ENCODE measurements at places on chromosomes 4 and X.
A peak's percentile ranks its signal among the peaks of the same experiment; 100 is the strongest.

DNA sequence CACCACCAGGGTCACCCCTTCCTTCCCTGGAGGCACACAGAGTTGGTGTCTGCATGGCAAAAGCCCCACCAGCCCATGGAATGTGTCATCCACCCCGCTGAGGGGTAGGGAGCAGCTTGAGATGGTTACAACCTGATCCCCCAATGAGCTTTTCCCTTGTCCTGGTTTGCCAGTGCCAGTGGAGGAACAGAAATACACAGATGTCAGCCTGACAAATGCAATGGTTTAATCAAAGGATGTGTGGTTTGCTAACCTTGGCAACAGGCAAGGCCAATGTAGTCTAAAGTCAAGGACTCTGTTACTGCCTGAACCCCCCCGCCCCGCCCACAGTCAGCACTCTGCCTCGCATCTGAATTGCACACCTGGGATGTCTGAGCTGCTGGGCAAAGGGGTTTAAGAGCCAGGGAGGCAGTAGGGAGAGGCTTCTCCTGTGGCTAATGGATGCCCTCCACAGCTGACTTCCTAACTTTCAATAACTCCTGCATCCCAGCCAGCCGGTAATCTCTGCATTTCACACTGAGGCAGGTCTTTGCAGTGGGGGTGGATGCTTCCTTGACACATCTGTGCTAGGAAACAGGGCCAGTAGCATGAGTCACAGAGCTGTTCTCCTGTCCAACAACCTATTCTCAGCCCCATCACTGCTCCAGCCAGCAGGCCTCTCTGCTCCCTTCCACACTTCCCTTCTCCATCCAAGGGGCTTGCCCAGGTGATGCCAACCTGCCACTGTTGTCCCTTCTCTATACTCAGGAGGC is 137.5 kb downstream of the AMMECR1 start:
- DNase-seq = peak; percentile 57

DNA sequence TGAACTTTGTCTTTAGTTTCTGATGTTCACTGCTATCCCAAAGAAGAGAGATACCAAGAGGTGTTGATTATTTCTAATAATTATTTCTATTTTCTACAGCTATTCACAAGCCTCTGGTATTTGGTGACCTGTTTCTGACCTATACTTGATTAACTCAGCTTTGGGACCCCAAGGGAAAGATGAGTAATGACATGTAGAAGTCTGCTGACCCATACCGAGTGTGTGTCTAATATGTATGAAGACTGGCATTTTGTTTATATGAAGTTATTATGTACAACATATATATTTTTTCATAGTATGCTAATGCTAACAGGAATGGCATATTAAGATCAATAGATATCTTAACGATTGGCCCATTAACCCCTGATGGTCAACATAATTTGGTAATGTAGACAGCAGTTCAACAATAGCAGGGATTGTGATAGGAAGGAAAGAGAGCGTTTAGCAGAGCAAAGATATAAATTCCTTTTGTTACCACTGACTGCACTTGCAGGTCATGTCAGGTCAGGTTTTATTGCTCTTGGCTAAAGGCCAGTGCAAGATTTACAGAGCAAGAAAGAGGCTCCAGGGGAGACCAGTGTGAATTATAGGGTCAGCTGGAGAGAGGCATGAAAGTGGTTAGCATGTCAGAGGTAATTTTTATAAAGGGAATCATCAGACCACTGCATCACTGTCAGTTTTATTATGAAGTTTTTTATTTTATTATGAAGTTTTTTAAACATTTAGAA is 94.7 kb upstream of the DIPK2B start:
- peak; percentile 31 for DNase-seq

- no peak for DNase-seq
These were observed 92.7 kb upstream of the PPP2R3B start for GRCh38 chrX:479273-479981.

DNA sequence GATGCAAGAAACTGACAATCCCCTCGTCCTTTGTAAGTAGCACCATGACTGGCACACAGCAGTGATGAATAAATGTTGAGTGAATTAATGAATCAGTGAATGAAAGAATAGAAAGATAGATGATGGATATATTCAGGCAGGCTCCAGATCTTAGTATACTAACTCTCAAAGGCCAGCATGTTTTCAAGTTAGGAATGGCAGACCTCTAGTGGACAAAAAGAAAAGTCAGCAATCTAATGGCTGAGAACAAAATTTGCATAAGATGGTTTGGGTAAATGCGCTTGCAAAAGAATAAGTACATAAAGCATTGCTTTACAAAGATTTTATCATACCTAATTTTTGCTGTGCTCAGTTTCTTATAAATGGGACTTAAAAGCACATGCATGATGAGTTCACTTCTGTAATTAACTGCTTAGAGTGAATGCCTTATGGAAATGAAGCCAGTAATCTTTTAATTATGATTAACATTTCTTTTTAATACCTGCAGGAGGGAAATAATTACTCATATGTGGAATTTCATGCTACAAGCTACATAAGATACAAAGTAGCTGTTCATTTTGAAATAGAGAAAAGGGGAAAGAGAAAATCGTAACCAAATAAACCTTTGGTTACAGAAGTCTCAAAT is 126.9 kb upstream of the GPRIN3 start:
- peak; percentile 36 for DNase-seq

- peak; percentile 52 for DNase-seq
These were observed 82.4 kb upstream of the SMIM10 start for GRCh38 chrX:134908356-134908755.

GRCh38 chrX:40104985-40105834 is 7.5 kb upstream of the BCOR start:
- DNase-seq = no peak

DNA sequence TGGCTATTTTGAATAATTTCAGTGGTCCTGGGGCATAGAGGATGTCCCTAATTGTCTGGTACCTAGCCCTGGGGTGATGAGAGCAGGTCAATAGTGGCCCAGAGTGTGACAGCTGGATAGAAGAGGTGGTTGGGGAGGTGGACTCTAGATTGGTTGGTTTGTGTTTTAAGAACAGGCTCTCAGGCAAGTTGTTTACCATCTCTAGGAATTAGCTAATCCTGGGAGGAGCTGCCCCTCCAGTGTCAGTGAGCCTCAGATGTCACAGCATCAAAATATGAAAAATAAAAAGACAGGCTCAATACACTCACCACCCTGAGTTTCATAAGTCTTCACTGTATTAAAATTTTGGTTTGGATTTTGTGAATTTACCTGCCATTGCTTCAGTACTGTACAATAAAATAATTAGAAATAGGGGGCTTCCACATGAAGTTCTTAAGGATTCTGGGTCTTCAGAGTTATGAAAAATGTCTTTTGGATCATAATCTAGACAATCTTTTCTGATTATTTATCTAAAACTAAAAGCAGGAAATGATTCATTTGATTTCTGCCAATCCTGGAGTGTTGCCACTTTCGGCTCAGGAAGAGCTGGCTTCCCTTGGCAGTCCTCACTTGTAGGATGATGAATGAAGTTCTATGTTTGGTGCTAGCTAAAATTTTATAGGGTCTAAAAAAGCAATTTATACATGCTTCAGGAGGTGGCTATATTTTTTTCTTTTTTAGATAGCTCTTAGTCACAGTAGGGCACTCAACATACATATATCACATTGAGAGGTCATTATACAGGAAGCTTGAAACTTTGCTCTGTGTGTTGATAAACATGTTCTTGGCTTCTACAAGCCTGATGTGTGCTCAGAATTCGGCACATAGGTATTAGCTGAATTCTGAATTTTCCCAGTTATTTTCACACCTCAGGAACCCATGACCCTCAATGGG is 395.1 kb downstream of the RAB28 start:
- no peak for DNase-seq

DNA sequence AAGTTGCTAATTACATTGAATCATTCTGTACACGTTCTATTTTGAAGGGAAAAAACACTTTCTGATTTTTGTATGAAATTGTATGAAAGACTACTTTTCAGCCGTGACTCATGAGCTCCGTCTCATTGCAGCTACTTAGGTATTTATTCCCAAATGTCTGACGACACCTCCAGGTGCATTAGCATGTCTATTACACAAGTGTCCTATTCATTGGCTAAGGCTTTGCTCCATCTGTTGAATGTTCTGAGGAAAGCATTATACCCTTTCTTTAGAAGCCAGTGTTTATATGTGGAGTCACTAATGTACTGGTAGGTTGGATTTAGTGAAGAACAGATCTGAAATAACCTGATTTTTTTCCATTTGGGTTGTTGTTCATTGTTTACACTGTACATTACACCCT is 51.8 kb downstream of the MAP7D3 start:
- no peak for DNase-seq

Measured in HFFc6 (cell line).